Epithelial cell of esophagus (primary cell): ENCODE measurements at places on chromosomes 5 and 9.

DNA sequence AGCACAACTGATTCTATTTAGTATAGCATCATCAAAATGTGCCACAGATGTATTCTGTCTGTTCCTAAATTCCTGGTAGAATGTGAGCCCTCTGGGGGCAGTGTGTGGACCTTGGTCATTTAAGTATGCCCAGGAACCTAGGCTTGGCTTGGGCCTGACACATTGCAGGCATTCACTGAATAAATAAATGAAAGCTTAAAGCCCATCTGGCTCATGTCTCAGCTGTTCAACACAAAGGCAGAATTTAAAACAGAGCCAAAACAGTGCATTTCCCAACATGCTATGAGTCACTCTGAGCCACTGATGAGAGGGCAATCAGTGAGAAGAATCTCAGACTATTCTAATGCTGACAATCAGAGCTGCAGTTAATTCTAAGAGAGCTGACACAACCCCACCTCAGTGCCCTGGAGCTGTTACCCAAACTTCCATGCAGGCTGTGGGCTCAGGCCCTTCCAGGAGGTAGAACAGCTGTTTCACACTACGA lies 8.1 kb downstream of the FAM193B start:
- DNase-seq: peak; percentile 98

DNA sequence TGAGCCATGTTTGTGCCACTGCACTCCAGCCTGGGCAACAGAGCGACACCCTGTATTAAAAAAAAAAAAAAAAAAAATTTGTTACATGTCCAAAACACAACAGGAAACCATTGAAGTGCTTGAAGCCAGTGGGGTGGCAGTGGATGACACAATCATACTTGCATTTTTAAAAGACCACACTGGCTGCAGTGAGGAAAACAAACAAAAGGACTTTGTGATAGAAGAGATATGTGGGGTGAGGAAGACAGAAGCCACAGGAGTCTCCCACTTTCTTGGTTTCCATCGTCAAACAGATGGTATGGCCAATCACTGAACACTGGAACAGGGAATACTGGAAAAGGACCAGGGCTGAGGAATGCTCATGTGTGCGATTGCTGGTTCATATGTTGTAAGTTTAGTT lies 20.9 kb upstream of the COMMD10 start:
- DNase-seq: no peak

GRCh38 chr5:103475629-103476240 lies 86.9 kb downstream of the NUDT12 start:
- DNase-seq: peak; percentile 56

DNA sequence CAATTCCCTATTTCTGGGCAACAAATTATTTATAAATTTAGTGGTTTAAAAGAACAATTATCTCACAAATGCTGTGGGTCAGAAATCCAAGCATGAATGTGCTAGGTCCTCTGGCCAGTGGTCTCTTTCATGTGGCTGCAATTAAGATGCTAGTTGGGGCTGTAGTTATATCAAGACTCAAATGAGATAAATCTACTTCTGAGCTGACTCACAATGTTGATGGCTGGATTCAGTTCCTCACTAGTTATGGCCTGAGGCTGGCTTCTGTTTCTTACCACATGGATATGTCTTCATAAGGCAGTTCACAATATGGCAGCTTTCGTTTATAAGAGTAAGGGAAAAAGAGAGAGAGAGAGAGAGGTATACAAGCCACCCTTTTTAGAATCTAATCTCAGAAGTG lies 717.0 kb downstream of the PRELID2 start:
- DNase-seq: peak; percentile 29

DNA sequence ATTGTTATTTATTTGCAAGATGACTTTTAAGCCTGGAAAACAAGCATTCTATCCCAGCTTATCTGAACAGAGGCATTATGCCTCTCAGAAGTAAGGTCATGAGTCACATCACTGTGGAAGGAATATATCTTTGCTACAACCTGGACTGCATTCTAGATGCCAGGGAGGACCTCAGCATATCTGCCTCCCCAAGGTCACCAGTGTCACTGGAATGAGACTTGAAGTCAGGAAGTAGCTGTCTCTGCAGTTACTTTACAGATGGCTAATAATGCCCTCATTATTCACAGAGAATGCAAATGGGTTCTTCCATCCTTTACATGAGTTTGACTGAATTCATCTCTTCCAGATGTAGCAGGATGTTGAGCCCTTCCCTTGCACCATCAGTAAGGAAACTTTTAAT lies 4.4 kb upstream of the FAM13B start:
- DNase-seq: no peak

DNA sequence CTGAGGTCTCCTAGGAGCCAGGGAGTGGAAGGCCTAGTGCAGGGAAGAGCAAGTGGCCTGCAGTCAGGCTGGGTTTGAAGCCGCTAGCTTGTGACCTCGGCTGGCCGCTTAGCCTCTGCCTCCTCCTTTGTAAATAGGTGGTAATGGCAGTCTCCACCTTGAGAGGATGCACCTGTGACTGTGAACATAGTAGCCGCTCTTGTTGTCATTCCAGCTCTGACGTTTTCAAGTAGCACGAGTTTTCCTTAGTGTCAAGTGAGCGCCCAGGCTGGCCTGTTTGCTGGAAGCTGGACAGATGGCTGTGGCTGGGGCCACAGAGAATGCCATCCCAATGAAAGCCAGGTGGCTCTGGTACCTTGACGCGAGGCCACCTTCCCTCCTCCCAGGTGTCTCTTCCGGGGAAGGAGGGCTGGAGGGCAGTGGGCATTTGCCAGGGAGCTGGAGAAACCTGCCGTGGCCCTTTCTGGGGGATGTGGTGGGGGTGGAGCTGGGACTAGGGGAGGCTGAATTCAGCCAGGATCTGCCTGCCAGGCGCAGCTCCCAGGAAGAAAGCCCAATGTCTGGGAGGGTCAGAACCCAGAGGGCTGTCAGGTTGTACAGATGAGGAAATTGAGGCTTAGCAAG lies 2.5 kb downstream of the ASS1 start:
- DNase-seq: no peak

GRCh38 chr5:72485430-72485974 lies 21.7 kb downstream of the ZNF366 start:
- peak; percentile 95 for DNase-seq

DNA sequence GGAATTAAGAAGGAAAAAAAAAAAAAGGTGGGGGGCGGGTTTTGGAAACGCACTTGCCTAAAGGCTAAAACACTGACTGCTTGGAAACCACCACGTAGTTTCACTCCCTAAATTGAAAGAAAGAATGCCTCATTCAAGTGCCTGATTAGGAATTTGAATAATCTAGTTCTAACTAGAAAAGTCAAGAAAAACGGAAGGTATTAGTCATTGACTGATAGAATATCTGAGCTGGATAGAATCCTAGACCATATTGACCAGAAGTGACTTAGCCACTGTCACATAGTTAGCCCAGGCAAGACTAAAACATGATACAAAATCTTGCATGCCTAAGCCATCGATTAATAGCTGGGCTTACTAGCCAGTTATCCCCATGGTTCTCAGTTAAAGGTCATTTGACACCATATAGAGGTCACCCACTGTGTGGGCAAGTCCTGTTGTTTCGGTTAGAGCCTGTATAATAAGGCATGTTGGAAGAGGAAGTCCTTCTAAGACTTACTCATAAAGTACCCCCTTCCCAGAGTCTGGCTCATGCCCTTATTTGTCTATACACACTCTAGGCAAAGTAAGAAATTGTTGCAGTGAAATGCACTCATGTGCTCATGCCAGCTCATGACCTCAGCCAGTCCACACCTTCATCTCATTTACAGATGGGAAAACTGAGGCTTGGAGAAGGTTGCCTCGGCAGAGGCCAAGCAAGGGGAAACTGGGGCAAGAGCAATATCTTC lies 40.2 kb downstream of the SH3RF2 start:
- peak; percentile 57 for DNase-seq

GRCh38 chr5:139745132-139745799 lies 50.3 kb upstream of the PSD2 start:
- peak; percentile 39 for DNase-seq

- peak; percentile 87 for DNase-seq
These were observed 92.6 kb upstream of the TRIM32 start for GRCh38 chr9:116594547-116594946.

DNA sequence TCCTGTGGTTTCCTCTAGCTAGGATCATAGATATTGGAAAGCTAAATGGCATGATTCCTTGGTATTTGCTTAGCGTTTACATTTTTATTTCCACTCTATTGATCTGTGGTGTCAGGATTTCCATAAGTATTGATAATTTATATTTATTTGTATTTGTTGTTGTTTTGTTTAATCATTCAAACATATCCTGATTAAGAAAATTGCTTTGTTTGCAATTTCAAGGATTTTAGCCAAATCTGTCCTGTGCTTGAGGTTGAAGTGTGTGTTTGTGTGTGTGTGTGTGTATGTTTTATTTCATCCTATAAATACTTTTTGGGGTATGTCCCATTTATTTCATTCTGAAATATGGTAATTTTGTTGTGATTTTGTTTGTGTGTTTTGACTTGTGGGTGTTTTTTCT lies 1884.1 kb upstream of the CDH6 start:
- DNase-seq: no peak

GRCh38 chr5:127355337-127355736 lies 64.7 kb downstream of the MEGF10 start:
- no peak for DNase-seq

- DNase-seq: no peak
These were observed 109.7 kb upstream of the RETREG1 start for GRCh38 chr5:16726538-16726946.

DNA sequence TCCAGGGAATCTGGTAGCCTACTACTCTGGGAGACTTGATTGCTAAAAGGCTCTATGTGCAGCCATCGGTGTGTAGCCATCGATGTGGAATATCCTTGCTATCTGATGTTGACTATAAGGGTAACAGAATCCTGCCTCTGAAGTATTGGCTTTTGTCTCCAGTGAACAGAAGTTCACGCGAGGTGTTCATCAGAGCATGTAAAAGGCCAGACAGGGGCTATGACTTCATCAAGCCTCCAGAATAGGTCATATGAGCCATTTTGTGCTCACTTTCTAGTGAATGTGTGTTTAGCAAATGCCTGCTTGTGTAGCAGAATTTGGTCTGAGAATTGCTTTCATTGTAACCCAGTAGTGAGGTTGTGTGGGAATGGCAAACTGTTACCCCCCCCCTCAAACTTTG lies 66.8 kb upstream of the RAD23B start:
- DNase-seq: no peak

- no peak for DNase-seq
These were observed 1.3 kb downstream of the SLC25A48 start for GRCh38 chr5:135835766-135836165.

DNA sequence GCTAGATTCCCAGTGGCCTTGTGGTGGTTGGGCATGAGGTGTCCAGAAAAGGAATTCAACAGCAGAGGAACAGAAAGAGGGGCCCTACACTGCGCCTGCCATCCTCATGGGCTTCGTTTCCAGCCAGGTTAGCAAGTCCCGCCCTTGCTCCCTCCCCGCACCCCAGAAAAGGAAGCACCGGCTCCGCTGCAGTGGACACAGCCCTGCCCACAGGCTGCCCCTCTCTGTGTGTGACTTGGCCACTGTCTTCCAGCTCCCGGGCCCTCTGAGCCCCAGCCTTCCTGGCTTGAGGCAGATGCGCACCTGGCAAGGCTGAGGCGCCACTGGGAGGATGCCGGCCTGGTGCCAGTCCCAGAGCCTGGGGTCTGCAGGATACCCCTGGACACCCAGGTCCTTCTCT lies 305.0 kb upstream of the IRX4 start:
- DNase-seq: no peak

DNA sequence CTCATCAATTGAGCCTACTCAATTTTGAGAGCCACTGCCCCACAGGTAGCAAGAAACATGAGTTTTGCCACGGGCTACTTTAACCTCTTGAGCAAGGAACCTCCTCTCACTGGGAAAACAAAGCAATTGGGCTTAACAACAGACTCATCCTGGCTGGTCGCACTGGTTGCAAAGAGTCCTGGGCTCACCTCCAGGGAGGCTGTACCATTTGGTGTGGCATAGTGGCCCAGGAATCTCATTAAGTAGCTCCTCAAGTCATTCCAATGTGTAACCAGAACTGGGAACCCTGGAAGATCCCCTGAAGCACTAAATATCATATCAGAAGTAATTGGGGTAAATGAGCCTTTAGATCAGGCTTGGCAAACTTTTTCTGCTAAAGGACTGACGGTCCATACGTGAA lies 78.5 kb downstream of the MYO10 start:
- DNase-seq: peak; percentile 40

GRCh38 chr9:79569814-79570447 lies 1.8 kb upstream of the TLE4 start:
- DNase-seq: no peak

- DNase-seq: no peak
These were observed 282.0 kb downstream of the SPOCK1 start for GRCh38 chr5:137216976-137217598.
